NCI-H460 (cell line): ENCODE measurements at places on chromosomes 2 and 18. TPM values are rescaled to one million over a fixed set of nuclear protein-coding genes. Genes with fewer than 3 reads are reported as not detected.

The NEURL3 gene
- total RNA-seq, result not detected in 2 replicates

The GPC1 gene
- 80.8 and 97.8 TPM in 2 replicates for total RNA-seq

The ZSWIM2 gene
- not detected in 2 replicates for total RNA-seq

The TTC31 gene
- total RNA-seq, result 20.4 and 23.8 TPM in 2 replicates

The TSHZ1 gene
- total RNA-seq, result 5.1 and 6.3 TPM in 2 replicates

The COLEC11 gene
- total RNA-seq, result 0.66 and 1.1 TPM in 2 replicates

The PLEKHH2 gene
- total RNA-seq, result 1.8 and 2.1 TPM in 2 replicates

The POTEJ gene
- total RNA-seq, result not detected in 2 replicates

The PROM2 gene
- 0.06 and 0.15 TPM in 2 replicates for total RNA-seq

The TNS1 gene
- total RNA-seq, result not detected in 2 replicates

The CCDC85A gene
- total RNA-seq, result 0.09 and 0.12 TPM in 2 replicates

The KLHL30 gene
- 0.05 TPM in 1 of 2 replicates, not detected in the other for total RNA-seq

The ICA1L gene
- total RNA-seq, result 5.6 and 6.9 TPM in 2 replicates

The SERPINB12 gene
- not detected in 2 replicates for total RNA-seq

The UGT1A10 gene
- total RNA-seq, result not detected in 2 replicates

The TEX44 gene
- not detected in 2 replicates for total RNA-seq

The CHCHD5 gene
- 30.7 and 31.3 TPM in 2 replicates for total RNA-seq

The CLEC4F gene
- total RNA-seq, result not detected in 2 replicates

The DSC3 gene
- 1.7 and 2.1 TPM in 2 replicates for total RNA-seq

The FER1L5 gene
- not detected in 2 replicates for total RNA-seq

The CNTNAP5 gene
- total RNA-seq, result not detected in 2 replicates

The FSHR gene
- not detected in 2 replicates for total RNA-seq

The LRP1B gene
- 3.3 and 4.0 TPM in 2 replicates for total RNA-seq

The DSG3 gene
- not detected in 2 replicates for total RNA-seq

The HRH4 gene
- 0.12 and 0.29 TPM in 2 replicates for total RNA-seq

The CCDC74A gene
- total RNA-seq, result 7.3 and 10.5 TPM in 2 replicates

The CPO gene
- not detected in 2 replicates for total RNA-seq

The SLC4A3 gene
- 0.97 and 1.3 TPM in 2 replicates for total RNA-seq

The MROH2A gene
- not detected in 2 replicates for total RNA-seq

The ICOS gene
- total RNA-seq, result not detected in 2 replicates

The DAW1 gene
- 99.2 and 104 TPM in 2 replicates for total RNA-seq

The L3MBTL4 gene
- total RNA-seq, result 1.2 and 1.3 TPM in 2 replicates

The SP100 gene
- total RNA-seq, result 50.5 and 69.7 TPM in 2 replicates

The CD207 gene
- not detected in 2 replicates for total RNA-seq

The ANTXR1 gene
- 265 and 310 TPM in 2 replicates for total RNA-seq
